ENCODE measurements at places on chromosomes 13 and 19. TPM values are rescaled to one million over a fixed set of nuclear protein-coding genes. Genes with fewer than 3 reads are reported as not detected.

- no peaks in the 10 kb centered on the region for H3K27me3 ChIP-seq
- no peak for DNase-seq
- no peak overlapping the region for H3K4me3 ChIP-seq
- H3K36me3 ChIP-seq = no peaks in the 10 kb centered on the region
Observed at GRCh38 chr13:20654156-20654555, 49.3 kb upstream of the IL17D start.

GRCh38 chr13:101399365-101399764 is 16.9 kb downstream of the NALCN start:
- DNase-seq = no peak
- H3K36me3 ChIP-seq = no peaks in the 10 kb centered on the region
- no peaks in the 10 kb centered on the region for H3K27me3 ChIP-seq

DNA sequence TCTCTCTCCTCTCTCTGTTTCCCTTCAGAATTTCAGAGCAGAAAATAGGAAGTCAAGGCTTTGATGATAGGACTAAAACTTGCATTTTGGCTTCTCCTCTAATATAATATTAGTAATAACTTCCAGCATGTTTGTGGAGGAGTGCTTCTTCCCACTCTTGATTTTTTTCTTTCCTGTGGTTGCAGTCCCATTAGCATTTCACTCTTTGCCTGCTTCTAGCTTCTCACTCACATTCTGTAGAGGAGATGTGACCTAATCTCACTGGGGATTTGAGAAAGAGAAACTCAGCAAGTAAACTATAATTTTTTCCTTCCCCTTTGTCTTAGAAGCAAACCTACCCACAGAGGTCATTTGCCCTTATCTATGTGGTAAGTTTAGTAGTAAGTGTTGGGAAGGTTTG is 169.4 kb upstream of the HTR2A start:
- no peak overlapping the region for H3K4me3 ChIP-seq
- H3K36me3 ChIP-seq = no peaks in the 10 kb centered on the region
- H3K27ac ChIP-seq = no peak overlapping the region
- H3K27me3 ChIP-seq = no peaks in the 10 kb centered on the region
- no peak for DNase-seq

GRCh38 chr13:56718791-56719190 is 421.9 kb upstream of the PRR20A start:
- H3K4me1 ChIP-seq = no peaks in the 10 kb centered on the region
- no peak overlapping the region for H3K27ac ChIP-seq
- DNase-seq = no peak
- no peaks in the 10 kb centered on the region for H3K27me3 ChIP-seq
- H3K4me3 ChIP-seq = no peak overlapping the region
- no peaks in the 10 kb centered on the region for H3K36me3 ChIP-seq

- no peaks in the 10 kb centered on the region for H3K27me3 ChIP-seq
- no peaks in the 10 kb centered on the region for H3K4me1 ChIP-seq
- H3K36me3 ChIP-seq = peaks cover 11% of the 10 kb centered on the region
- no peak overlapping the region for H3K4me3 ChIP-seq
- no peak overlapping the region for H3K27ac ChIP-seq
Observed at GRCh38 chr19:581399-582111, 8.1 kb upstream of the HCN2 start.

- H3K27me3 ChIP-seq = no peaks in the 10 kb centered on the region
- peak; percentile 63 for DNase-seq
- no peaks in the 10 kb centered on the region for H3K4me1 ChIP-seq
- no peaks in the 10 kb centered on the region for H3K36me3 ChIP-seq
Observed at GRCh38 chr19:44689290-44690130, 9.4 kb upstream of the CEACAM16 start.

GRCh38 chr13:113337556-113337955 is 26.4 kb downstream of the GRTP1 start:
- H3K4me3 ChIP-seq = no peak overlapping the region
- DNase-seq = no peak
- no peaks in the 10 kb centered on the region for H3K4me1 ChIP-seq
- H3K27ac ChIP-seq = no peak overlapping the region
- H3K27me3 ChIP-seq = no peaks in the 10 kb centered on the region

DNA sequence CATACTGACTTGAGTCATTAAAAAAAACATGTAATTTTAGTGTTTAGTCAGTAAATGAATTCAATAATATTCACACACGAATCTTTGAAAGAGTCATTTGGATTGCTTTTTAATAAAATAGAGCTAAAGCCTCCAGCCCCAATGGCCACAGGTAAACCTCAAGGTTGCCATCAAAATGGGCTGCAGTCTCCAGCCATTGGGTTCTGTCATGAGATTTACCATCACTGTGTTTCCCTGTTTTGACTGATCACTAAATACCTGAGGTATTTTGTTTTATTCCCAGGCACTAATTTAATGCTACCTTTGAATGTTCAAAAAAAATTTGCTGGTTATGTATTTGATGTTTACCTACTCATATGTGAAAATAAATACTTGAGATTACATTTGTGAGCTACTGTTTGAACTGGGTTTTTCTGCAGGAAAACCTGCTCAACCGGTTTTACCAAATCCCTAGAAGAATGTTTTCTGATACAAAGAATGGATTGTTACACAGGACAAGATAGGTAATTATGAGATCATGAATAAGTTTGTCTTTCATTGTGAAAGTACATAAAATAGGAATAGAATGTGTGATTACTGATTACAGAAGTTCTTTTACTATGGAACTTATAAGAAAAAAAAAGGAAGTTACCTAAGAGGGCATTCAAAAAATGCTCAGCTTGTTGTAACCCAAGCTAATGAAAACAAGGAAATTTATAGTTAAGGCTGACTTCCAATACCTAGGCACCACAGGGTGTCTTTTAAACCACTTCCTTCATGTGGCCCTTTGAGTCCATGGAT is 391.3 kb downstream of the EFNB2 start:
- H3K27ac ChIP-seq = peak overlapping the region; percentile 61
- H3K4me1 ChIP-seq = no peaks in the 10 kb centered on the region
- H3K27me3 ChIP-seq = no peaks in the 10 kb centered on the region
- peak; percentile 77 for DNase-seq
- no peak overlapping the region for H3K4me3 ChIP-seq

- no peak overlapping the region for H3K27ac ChIP-seq
- DNase-seq = no peak
- H3K4me1 ChIP-seq = no peaks in the 10 kb centered on the region
- no peaks in the 10 kb centered on the region for H3K36me3 ChIP-seq
- H3K4me3 ChIP-seq = no peak overlapping the region
- H3K27me3 ChIP-seq = no peaks in the 10 kb centered on the region
Observed at GRCh38 chr13:67036699-67037457, 193.3 kb downstream of the PCDH9 start.

- H3K4me3 ChIP-seq = peak overlapping the region; percentile 51
- peak; percentile 33 for DNase-seq
- peaks cover 3% of the 10 kb centered on the region for H3K4me1 ChIP-seq
- no peaks in the 10 kb centered on the region for H3K27me3 ChIP-seq
- no peaks in the 10 kb centered on the region for H3K36me3 ChIP-seq
- H3K27ac ChIP-seq = peak overlapping the region; percentile 84
Observed at GRCh38 chr19:55341171-55341588, 1.5 kb downstream of the KMT5C start.

DNA sequence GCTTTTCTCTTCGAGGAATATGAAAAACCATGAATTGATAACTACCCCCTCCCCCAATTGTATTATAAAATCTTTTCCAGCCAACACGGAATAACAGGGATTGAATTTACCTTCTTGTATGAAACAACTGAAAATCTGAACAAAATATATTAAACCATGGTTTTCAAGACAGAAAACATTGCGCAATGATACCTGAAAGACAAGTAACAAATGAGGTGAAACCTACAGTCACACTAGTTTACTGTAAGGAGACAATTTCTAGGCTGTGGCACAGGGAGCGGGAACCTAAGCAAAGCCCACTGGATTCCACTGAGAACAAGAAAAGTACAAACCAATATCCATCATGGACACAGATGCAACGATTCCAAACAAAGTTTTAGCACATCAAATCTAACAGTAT is 53.4 kb downstream of the ZNF283 start:
- DNase-seq = no peak
- no peak overlapping the region for H3K4me3 ChIP-seq
- H3K36me3 ChIP-seq = no peaks in the 10 kb centered on the region
- no peaks in the 10 kb centered on the region for H3K4me1 ChIP-seq
- no peak overlapping the region for H3K27ac ChIP-seq

DNA sequence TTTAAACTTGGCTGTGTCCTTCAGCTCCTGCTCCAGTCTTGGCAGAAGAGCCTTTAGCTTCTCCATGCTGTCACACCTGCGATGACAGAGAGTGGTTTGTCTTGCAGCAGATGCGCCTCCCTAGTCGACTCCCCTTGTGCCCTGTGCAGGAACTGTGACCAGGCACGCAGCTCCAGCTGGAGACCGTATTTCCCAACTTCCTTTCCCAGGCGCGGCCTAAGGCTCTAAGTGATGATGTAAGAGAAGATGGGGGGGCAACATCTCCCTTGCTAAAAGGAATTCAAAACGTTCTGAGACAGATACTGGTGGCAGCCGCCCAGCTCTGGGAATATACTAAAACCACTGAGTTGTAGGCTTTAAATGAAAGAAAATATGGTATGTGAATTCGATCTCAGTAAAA is 16.3 kb downstream of the DCUN1D2 start:
- no peak overlapping the region for H3K4me3 ChIP-seq
- no peaks in the 10 kb centered on the region for H3K27me3 ChIP-seq
- H3K27ac ChIP-seq = no peak overlapping the region
- no peak for DNase-seq

DNA sequence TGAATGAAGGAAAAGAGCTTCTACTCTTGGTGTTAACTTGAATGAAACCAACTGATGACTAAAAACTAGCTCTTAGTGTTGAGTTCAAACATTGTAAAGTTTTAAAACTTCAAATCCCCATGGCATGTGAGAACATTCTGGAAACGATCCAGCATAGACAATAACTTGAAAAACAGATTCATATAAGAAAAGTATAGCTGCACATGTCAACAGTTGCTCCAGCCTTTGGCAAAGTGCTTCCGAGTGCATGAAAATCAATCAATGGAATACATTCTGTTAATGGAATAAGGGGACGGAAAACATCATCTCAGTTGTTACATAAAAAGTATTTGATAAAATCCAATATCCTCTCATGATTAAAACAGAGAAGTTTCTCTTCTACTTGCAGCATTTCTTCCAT is 89.8 kb downstream of the MBNL2 start:
- H3K27ac ChIP-seq = no peak overlapping the region
- no peaks in the 10 kb centered on the region for H3K27me3 ChIP-seq
- DNase-seq = no peak
- H3K4me3 ChIP-seq = no peak overlapping the region

- H3K4me1 ChIP-seq = no peaks in the 10 kb centered on the region
- no peaks in the 10 kb centered on the region for H3K27me3 ChIP-seq
- no peak overlapping the region for H3K4me3 ChIP-seq
- H3K27ac ChIP-seq = no peak overlapping the region
- DNase-seq = no peak
Observed at GRCh38 chr13:19910336-19911072, 47.1 kb upstream of the ZMYM5 start.

GRCh38 chr13:50340551-50341287 is 325.5 kb downstream of the KCNRG start:
- no peaks in the 10 kb centered on the region for H3K4me1 ChIP-seq
- H3K27ac ChIP-seq = no peak overlapping the region
- no peaks in the 10 kb centered on the region for H3K27me3 ChIP-seq
- no peaks in the 10 kb centered on the region for H3K36me3 ChIP-seq
- no peak overlapping the region for H3K4me3 ChIP-seq

DNA sequence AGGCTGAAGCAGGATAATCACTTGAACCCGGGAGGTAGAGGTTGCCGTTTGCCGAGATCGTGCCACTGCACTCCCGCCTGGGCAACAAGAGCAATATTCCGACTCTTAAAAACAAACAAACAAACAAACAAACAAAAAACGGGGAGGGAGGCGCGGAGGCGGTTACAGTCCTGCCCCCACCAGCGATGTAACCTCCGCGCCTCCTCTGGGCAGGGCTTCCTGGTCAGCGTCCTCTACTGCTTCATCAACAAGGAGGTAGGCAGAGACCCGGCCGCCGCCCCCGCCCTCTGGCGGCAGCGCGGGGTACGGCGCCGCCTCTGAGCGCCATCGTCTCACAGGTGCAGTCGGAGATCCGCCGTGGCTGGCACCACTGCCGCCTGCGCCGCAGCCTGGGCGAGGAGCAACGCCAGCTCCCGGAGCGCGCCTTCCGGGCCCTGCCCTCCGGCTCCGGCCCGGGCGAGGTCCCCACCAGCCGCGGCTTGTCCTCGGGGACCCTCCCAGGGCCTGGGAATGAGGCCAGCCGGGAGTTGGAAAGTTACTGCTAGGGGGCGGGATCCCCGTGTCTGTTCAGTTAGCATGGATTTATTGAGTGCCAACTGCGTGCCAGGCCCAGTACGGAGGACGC is 10.2 kb downstream of the SNRPD2 start:
- H3K27ac ChIP-seq = peak overlapping the region; percentile 79
- peak overlapping the region; percentile 25 for H3K4me3 ChIP-seq
- no peaks in the 10 kb centered on the region for H3K36me3 ChIP-seq
- H3K4me1 ChIP-seq = peaks cover 3% of the 10 kb centered on the region
- no peaks in the 10 kb centered on the region for H3K27me3 ChIP-seq

- H3K36me3 ChIP-seq = no peaks in the 10 kb centered on the region
- H3K4me3 ChIP-seq = no peak overlapping the region
- peaks cover 46% of the 10 kb centered on the region for H3K4me1 ChIP-seq
- no peaks in the 10 kb centered on the region for H3K27me3 ChIP-seq
Observed at GRCh38 chr19:4375164-4376027, 25.0 kb downstream of the SH3GL1 start.

GRCh38 chr13:77595166-77595810 is 59.8 kb downstream of the SCEL start:
- H3K27ac ChIP-seq = no peak overlapping the region
- no peaks in the 10 kb centered on the region for H3K4me1 ChIP-seq
- DNase-seq = no peak

- H3K27me3 ChIP-seq = no peaks in the 10 kb centered on the region
- H3K4me3 ChIP-seq = no peak overlapping the region
- DNase-seq = no peak
Observed at GRCh38 chr13:85806553-85807175, 7.4 kb upstream of the SLITRK6 start.

GRCh38 chr13:74305876-74306275 is 171.7 kb upstream of the KLF12 start:
- no peaks in the 10 kb centered on the region for H3K4me1 ChIP-seq
- no peaks in the 10 kb centered on the region for H3K36me3 ChIP-seq
- H3K27me3 ChIP-seq = no peaks in the 10 kb centered on the region
- no peak for DNase-seq
- no peak overlapping the region for H3K27ac ChIP-seq

- no peaks in the 10 kb centered on the region for H3K4me1 ChIP-seq
- H3K4me3 ChIP-seq = no peak overlapping the region
- H3K36me3 ChIP-seq = no peaks in the 10 kb centered on the region
- no peaks in the 10 kb centered on the region for H3K27me3 ChIP-seq
Observed at GRCh38 chr13:65926750-65927171, 1303.4 kb downstream of the PCDH9 start.

CRLF1 gene
- 12.6 TPM for total RNA-seq

KLK12 gene
- total RNA-seq = 0.73 TPM

CARS2 gene
- total RNA-seq = 40.5 TPM

ZNF442 gene
- 2.3 TPM for total RNA-seq

ETV2 gene
- total RNA-seq = 1.2 TPM

FAM124A gene
- total RNA-seq = 5.5 TPM

ZNF66 gene
- total RNA-seq = 13.5 TPM

NLRP4 gene
- total RNA-seq = not detected

PNMA8A gene
- total RNA-seq = 17.0 TPM

ZNF547 gene
- 4.3 TPM for total RNA-seq

PRR19 gene
- 0.32 TPM for total RNA-seq

TUBA3C gene
- total RNA-seq = not detected

All from prostate gland (tissue), 2 donors.